ENCODE measurements at places on chromosomes 13 and 19. TPM values are rescaled to one million over a fixed set of nuclear protein-coding genes. Genes with fewer than 3 reads are reported as not detected.

The FBXO27 gene
- total RNA-seq, result not detected

The MCEMP1 gene
- not detected for total RNA-seq

The SIGLEC5 gene
- total RNA-seq, result 0.84 TPM

The MYADM gene
- total RNA-seq, result 18.5 TPM

The KLK4 gene
- total RNA-seq, result 0.52 TPM

The MEIS3 gene
- total RNA-seq, result not detected

The TEAD2 gene
- 12.0 TPM for total RNA-seq

The CLDN10 gene
- total RNA-seq, result not detected

The LILRB4 gene
- total RNA-seq, result 0.61 TPM

The CRB3 gene
- total RNA-seq, result 3.6 TPM

The FAM216B gene
- not detected for total RNA-seq

The AP3D1 gene
- total RNA-seq, result 96.4 TPM

The C19orf44 gene
- 8.4 TPM for total RNA-seq

The PRX gene
- 3.5 TPM for total RNA-seq

The CEACAM5 gene
- total RNA-seq, result not detected

The CYP4F8 gene
- not detected for total RNA-seq

The SPACA4 gene
- total RNA-seq, result not detected

The PSG11 gene
- not detected for total RNA-seq

The GIPC3 gene
- total RNA-seq, result 0.36 TPM

The MRPL34 gene
- 40.7 TPM for total RNA-seq

The SIGLEC9 gene
- not detected for total RNA-seq

The ETFB gene
- 38.6 TPM for total RNA-seq

The PSG1 gene
- not detected for total RNA-seq

The PBX4 gene
- 11.8 TPM for total RNA-seq

The LILRB1 gene
- total RNA-seq, result 138 TPM

The METTL21C gene
- not detected for total RNA-seq

The CYP4F12 gene
- total RNA-seq, result not detected

The CYP2S1 gene
- total RNA-seq, result not detected

The LILRA6 gene
- not detected for total RNA-seq

The CBARP gene
- total RNA-seq, result not detected

The GRWD1 gene
- total RNA-seq, result 38.6 TPM

The ERICH6B gene
- total RNA-seq, result not detected

The SPART gene
- total RNA-seq, result 20.8 TPM

The AP2A1 gene
- total RNA-seq, result 62.4 TPM

The MEIOSIN gene
- total RNA-seq, result not detected

The OBI1 gene
- 14.8 TPM for total RNA-seq

The ATP8B3 gene
- 5.1 TPM for total RNA-seq

The CEACAM4 gene
- total RNA-seq, result not detected

The PTPRH gene
- not detected for total RNA-seq

The ZSCAN1 gene
- not detected for total RNA-seq

The LILRA1 gene
- total RNA-seq, result not detected

The MED29 gene
- total RNA-seq, result 47.5 TPM

The SH2D3A gene
- total RNA-seq, result 33.5 TPM

The PDX1 gene
- total RNA-seq, result not detected

The CDC42EP5 gene
- total RNA-seq, result not detected

The NLRP9 gene
- not detected for total RNA-seq

All from B cell (primary cell).